ENCODE measurements at places on chromosomes 6 and 20.
A peak's percentile ranks its signal among the peaks of the same experiment; 100 is the strongest.

DNA sequence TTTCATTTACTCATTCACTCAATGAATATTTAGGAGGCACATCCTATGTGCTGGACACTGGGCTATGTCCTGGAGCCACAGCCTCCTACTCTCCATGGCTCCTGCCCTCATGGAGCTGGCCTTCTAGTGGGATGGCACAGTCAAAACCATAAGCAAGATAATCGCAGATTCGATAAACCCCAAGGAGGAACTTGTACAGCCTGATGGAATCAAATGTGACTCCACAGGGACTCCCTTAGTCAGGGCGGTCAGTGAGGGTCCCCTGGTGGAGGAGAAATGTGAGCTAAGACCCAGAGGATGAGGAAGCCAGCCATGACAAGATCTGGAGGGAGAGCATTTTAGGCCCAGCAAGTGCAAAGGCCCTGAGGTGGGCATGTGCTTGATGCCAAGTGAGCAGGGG, 211.9 kb downstream of the PREX1 start:
- no peak for DNase-seq

- DNase-seq, result no peak
These were observed 7.8 kb upstream of the EZR start for GRCh38 chr6:158826819-158827501.

DNA sequence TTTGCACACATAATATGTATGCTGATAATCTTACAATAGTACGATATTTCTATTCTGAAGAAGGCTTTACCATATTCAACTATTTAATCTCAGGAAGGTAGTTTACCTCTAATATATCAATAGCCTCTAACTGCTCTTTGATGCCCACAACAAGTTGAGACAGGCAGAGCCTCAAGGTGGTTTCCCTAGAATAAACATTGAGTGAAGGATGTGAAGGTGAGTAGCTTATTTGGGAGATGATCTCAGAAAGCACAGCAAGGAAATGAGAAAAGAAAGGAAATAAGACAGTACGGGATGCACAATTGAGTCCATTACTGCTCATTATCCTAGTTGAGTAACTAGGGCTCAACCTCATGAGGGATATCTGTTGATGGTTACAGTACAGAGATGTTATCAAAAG, 638.4 kb downstream of the MAFB start:
- DNase-seq, result no peak

- no peak for DNase-seq
These were observed 109.3 kb downstream of the WDR27 start for GRCh38 chr6:169592558-169592957.

GRCh38 chr20:45946149-45946970, 11.9 kb downstream of the PCIF1 start:
- DNase-seq, result no peak

DNA sequence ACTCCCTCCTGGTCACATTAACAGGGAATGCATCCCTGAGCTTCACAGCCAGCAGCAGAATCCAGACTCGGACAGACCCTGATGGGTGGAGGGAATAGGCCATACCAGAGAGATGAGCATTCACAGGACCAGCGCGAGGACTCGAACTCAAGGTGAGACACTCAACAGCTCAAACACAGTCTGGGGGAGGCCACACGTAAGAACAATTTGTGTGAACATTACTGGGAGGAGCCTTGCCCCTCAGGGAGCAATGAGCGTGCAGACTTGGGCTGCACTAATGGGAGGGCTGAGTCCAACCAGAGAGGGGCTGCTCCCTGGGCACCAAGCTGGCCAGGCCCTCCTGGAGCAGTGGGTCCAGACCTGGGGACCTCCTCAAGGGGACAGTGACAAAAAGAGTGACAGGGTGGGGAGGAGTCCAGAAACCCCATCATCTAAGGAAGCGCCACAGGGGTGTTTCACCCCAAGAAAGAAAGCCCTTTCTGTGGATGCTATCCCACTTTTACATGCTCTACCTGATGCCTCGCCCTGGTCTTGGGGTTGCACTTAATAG, 118.4 kb downstream of the MRPL14 start:
- no peak for DNase-seq

DNA sequence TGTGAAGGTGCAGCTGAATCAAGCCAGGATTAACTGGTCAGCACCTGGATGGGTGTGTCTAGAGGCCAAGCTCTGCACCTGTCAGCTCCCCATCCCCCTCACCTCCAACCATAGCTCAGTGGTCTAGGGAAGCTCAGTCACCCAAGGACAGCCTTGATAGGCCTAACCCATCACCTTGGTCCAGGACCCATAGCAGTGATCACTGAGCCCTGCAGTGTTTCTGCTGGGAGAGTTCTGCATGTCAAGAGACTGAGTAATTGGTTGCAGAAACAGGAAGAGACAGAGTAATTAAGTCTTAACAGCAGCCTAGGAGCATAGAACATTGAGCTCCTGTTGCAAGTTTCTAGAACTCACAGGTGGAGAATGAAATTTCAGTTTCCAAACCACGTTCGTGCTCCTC, 18.7 kb upstream of the RALGAPB start:
- no peak for DNase-seq

GRCh38 chr6:26532699-26533531, 5.3 kb upstream of the HMGN4 start:
- DNase-seq, result peak; percentile 91

GRCh38 chr20:56447227-56447626, 21.2 kb upstream of the RTF2 start:
- no peak for DNase-seq

DNA sequence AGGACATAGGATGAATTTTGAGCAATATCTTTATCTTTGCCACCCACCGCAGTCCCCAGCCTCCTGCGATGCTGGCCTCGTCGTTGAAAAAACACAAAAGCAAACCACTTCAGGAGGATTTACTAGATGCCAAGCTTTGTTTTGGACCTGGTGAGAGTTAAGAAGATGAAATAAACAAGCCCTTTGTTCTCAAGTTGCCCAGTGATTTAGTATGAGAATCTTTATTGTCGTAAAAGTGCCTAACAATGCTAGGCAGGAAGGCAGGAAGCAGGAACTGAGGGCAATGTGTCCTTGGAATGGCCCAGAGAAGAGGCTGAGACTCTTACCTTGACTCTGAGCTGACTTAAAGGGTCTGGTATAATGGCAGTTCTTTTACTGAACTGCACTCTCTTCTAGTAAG, 116.0 kb downstream of the TRMT11 start:
- DNase-seq, result no peak

DNA sequence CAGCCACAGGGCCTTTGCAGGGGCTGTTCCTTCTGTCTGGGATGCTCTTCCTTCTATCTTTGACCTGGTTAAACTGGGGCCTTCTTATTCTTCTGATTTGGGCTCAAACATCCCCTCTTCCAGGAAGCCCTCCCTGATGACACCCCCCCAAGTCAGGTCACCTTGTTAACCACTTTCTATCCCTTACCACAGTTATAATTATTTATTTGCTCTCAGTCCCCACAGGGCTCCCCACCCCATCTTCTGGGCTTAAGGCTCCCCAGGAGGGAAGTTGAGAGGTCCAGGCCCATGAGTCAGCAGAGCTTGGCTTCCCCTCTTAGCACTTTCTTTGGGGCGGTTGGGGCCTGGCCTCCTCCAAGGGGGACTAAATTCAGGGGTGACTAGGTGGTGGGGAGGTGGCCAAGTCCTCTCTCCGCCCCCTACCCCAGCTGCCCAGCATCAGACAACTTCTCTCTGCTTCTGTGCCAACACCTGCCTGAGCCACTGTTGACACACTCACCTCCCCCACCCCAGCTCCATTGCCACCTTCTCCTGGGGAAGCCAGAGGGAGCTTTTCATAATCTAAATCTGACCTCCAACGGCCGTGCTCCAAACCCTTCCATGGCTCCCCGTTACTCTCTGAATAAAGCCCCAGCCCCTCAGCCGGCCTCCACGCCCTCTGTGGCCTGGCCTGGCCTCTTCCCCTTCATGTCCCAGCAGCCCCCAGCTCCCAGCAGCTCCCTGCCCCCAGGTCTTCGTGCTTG, 70.0 kb downstream of the CEBPB start:
- no peak for DNase-seq

GRCh38 chr20:4153251-4153650, 137.9 kb upstream of the RNF24 start:
- DNase-seq, result no peak

GRCh38 chr20:640674-641515, 12.1 kb downstream of the SRXN1 start:
- DNase-seq, result no peak

DNA sequence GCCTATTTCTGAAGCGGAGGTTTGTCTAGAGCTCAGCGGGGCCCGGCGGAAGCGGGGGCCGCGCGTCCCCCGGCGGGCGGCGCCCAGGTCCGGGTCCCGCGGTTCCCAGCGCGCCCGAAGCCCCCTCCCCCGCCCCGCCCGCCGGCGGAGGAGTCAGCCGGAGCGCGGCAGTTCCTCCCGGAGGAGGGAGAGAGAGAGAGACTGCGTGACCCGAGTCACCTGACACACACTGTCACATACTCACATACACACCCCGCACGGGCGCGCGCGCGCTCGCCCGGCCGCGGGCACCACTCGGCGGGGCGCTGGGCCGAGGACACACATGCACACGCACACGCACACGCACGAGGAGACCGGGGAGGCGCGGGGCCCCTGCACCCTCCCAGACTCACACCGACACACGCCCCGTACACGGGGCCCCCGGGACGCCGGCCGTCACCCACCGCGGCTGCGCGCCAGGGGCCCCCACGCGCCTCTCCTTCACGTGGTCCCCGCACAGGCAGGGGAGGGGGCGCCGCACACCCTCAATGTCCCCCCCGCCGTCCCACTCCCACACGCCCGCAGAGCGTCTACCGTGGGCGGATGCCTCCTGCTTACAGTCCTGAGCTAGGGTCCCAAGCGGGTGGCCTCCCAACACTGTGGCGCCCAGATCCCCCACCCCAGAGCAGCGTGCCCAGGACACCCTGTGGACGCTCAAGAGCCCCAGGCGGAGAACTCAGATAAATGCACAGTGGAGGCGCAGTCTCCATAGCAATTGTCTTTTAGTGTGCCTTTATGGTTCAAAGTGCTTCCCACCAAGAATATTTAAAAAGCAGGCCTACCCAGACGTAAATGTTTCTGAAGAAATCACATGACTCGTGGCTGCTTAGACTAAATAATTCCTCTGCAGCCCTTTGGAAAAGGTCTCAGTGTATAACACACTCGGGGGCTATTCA, at the start of gene RRAGD:
TSS of gene RRAGD (minus strand) at position 203 of the 935 bp plus-strand sequence. CDS start 280 bp downstream, outside the sequence.
- no peak for DNase-seq

- DNase-seq, result peak; percentile 44
These were observed 1.4 kb downstream of the C6orf132 start for GRCh38 chr6:42140756-42141602.

GRCh38 chr6:108576709-108577108, 16.0 kb downstream of the FOXO3 start:
- DNase-seq, result no peak

- no peak for DNase-seq
These were observed 1.8 kb upstream of the KCNQ5 start for GRCh38 chr6:72619883-72620696.

GRCh38 chr6:157611406-157611805, 211.6 kb upstream of the SNX9 start:
- DNase-seq, result no peak

- DNase-seq, result no peak
These were observed 47.9 kb downstream of the GNAS start for GRCh38 chr20:58900397-58900796.

GRCh38 chr6:33607126-33607783, 13.9 kb upstream of the ITPR3 start:
- DNase-seq, result no peak

DNA sequence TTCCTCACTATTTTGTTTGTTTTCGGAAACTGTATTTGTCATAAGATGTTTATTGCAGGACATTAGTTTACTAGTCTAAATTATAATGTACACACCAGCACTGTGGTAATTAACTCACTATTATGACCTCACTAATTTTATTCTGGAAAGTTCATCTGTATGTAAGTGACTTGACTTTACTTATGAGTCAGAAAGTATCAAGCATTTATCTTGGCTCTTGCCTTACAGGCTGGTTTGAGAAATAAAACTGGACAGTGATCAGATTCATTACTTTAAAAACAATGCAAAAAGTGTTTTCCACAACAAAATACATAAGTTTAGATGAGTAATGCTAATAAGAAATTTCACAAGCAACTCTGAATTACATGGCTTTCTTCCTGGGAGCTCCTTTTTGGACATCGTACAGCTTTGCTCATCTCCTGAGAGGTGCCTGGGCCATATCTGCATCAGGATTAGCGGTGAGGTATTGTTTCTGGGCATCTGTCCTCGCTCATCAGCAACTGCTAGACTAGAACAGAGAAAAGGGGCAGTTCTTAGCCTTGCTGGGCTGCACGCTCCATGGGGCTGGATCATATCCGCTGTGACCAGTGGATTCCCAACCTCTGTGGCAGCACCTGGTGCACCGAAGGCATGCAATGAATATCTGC, 179.8 kb downstream of the SOD2 start:
- DNase-seq, result no peak

GRCh38 chr20:3080939-3081388, 3.6 kb downstream of the AVP start:
- no peak for DNase-seq

DNA sequence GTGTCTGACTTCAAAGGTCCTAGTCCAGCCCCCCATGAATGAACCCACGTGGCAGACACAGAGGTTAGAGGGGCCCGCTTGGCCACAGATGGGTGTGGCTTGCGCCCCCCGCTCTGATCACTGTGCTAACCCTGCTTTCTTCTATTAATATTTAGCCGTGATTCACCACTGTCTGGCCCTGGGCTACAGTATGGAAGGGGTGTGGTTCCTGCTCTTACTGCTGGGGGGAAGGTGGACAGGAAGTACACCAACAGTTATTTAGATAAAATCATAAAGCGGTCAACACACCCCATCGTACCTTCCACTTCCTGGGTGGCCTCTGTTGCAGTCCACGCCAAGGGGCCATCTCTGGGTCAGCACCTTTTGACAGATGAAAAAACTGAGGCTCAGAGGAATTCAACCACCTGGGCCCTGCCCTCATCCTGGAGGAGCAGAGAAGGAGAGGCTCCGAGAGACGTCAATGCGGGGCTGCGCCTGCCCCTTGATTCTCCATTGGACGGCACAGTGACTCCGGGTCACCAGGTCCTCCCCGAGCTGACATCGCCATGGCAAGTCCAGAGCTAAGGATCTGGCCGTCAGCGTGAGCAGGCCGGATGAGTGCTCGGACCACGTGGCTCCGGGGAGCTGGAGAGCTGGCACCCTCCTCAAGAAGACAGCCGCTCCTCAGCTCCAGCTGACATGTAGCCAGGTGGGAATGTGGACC, 206.3 kb downstream of the PREX1 start:
- DNase-seq, result no peak

GRCh38 chr20:59623133-59623532, 18.8 kb downstream of the PHACTR3 start:
- DNase-seq, result no peak

DNA sequence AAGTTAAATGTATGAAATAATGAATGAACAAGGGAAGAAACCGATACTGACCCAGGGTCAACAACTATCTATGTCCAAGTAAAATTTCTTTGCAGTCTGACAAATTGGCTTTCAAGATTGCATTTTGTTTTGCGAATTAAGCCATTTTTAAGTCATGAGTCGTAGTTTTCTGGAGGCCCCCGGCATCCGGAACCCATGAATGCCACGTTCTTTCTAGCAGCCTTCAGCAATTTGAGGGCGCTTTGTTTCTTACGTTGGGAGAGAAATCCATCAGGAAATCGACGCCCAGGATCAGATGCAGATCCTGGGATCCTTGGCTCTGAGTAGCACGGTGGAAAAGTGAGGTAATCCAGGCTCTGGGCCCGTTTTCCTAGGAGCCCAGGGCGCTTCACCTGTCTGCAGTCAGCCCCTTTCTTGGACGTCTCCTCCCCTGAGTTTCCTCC, 309 bp upstream of the ABRACL start:
- no peak for DNase-seq

Measured in RKO (cell line).